ENCODE measurements at places on chromosomes 3 and 15.
A peak's percentile ranks its signal among the peaks of the same experiment; 100 is the strongest.

GRCh38 chr3:65526656-65527055 is 512.1 kb downstream of the MAGI1 start:
- no peak for DNase-seq

DNA sequence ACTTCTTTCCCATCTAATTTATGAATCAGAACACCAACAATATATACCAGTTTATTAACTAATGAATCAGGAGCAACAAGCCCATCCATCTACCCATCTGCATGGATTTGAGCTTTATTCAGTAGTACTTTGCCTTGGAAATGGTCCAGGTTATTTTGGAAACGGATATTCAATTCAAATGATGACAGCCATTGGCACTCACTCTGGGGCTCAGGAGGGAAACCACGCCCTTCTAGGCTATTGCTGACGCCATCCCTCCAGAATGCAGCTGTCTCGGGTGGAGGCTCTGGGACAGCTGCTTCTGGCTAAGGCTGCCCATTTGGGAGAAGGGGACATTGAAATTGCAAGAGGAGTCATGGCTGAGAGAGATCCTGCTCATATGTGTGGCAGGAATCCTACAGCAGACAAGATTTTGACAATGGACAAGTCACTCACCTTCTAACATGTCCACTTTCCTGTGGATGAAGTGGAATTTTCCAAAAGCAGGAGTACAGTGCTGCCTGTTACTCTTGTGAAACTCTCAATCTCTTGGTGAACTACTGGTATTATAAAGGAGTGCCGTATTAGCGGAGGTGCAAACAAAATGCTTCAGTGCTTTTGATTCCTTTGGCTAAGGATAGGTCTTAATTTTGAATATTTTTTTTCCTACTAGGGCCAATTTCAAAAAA is 29.3 kb upstream of the TRAK1 start:
- DNase-seq, result no peak

GRCh38 chr15:73648014-73648295 is 14.8 kb upstream of the NPTN start:
- no peak for DNase-seq

DNA sequence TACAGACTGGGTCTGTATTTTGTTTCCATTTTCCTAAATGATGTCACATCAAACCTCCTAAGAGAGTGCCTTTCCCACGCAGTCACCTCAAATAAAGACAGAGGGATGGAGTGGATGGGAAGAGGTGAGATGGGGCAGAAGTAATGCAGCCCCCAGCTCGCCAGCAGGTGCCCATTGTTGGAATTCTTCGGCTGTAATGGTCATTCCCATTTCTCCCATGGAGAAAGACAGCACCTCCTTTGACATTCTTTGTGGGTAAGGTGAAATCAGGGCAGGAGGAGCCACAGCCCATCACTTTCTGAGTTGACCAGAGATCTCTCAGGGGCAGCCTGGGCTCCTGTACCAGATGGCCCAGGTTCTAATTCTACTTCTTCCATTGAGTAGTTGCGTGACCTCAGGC is 84.4 kb upstream of the NR2F2 start:
- DNase-seq, result no peak

- no peak for DNase-seq
Measured at GRCh38 chr3:190357468-190357867, 30.5 kb upstream of the CLDN16 start.

GRCh38 chr3:134374105-134374790 is at the start of gene AMOTL2:
AMOTL2 (minus strand) TSS chr3:134374447; CDS start chr3:134371433, 3,014 bp downstream.
- peak; percentile 87 for DNase-seq

- no peak for DNase-seq
Measured at GRCh38 chr3:47412842-47413520, 32.2 kb downstream of the PTPN23 start.

GRCh38 chr15:65183865-65184159 is 1.3 kb downstream of the CLPX start:
- no peak for DNase-seq

DNA sequence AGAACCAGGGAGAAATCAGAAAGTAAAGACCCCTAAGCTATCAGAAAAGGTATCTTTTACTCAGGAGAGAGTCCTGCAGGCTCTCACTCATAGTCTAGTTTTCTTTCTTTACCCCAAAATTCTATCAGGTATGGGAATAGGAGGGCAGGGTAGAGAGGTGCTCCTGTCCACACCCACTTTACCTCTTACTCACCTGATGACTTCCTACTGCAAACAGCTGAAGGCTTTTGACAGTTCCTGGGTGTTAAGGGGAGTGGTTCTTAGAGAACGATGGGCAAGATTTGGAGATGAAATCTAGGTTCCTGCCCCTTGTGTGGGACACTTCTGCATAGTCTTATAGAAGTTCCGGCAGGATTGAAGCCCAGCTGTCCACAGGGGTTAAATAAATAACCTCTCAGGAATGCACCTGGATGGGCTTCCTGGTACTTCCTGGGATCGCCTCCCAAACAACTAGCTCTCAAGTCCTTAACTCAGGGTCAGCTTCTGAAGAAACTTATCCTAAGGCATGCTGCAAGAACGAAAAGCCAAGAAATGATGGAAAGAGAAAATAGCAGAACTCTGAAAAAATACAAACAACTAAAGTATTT is 10.8 kb upstream of the TNFAIP8L3 start:
- DNase-seq, result no peak

- no peak for DNase-seq
Measured at GRCh38 chr3:15273227-15273626, 59.2 kb downstream of the SH3BP5 start.

GRCh38 chr3:66041828-66042227 is 3.1 kb upstream of the MAGI1 start:
- DNase-seq, result no peak

Measured in H1 (cell line).